ENCODE measurements at places on chromosomes 6 and 20.

DNA sequence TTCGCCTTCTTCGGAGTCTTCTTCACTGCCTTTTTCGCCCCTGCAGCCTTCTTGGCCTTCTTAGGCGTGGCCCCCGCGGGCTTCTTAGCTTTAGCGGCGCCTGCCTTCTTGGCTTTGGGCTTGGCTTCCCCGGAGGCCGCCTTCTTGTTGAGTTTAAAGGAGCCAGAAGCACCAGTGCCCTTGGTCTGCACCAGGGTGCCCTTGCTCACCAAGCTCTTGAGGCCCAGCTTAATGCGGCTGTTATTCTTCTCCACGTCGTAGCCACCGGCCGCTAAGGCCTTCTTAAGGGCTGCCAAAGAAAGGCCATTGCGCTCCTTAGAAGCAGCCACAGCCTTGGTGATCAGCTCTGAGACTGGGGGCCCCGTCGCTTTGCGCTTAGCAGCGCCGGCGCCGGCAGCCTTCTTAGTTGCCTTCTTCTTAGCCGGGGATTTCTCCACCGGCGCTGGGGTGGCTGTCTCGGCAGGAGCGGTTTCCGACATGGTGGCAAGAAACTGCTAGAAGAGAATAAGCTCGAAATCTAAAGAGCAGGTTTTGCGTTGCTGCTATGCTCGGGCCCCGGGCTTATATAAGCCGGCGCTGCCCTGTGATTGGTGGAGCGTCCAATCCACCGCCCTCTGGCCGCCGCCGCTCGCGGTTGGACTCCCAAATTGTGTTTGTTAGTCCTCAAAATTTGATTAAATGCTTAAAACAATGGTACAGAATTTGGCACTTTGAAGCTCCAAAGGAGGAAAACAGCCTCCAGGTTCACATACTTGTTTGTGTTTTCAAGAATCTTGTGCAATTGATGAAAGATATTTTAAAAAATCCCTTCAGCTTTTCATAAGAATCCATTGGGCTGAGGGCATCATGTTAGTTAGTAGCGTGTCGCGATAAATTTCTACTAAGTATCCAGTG lies 44.9 kb downstream of the OR2B2 start:
- ATAC-seq = no peak

GRCh38 chr6:31710523-31711219 lies 4.0 kb downstream of the LY6G6F start:
- no peak for ATAC-seq

GRCh38 chr20:59608396-59608795 lies 4.1 kb downstream of the PHACTR3 start:
- ATAC-seq = no peak

GRCh38 chr6:156889469-156889868 lies 112.3 kb downstream of the ARID1B start:
- ATAC-seq = no peak

- no peak for ATAC-seq
Measured at GRCh38 chr6:46781478-46782378, 11.5 kb upstream of the MEP1A start.

Data from gastroesophageal sphincter (tissue), 4 donors.